ENCODE measurements at places on chromosomes 4 and X.

DNA sequence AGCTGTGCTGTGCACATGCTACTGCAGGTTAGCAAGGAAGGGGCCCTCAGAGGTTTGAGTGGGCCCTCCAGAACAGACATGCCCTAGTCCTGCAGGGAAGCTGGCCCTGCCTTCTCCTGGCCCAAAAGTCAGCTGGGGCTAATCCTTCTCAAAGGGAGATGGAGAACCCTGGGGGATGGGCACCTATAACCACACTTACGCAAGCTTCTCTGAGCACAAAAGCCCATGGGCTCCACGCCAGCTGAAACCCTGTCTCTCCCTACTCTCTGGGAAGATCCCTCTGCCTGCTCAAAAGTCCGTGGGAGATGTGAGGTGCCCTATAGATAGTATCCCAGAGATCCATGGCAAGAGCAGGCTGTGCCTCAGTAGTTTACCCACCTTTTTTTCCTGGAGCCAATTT lies 58.9 kb upstream of the DKK2 start:
- no peak for DNase-seq

- DNase-seq, result no peak
Measured at GRCh38 chrX:105945266-105945665, 93.3 kb downstream of the SERPINA7 start.

GRCh38 chr4:73161527-73162185 lies 92.1 kb upstream of the COX18 start:
- no peak for DNase-seq

DNA sequence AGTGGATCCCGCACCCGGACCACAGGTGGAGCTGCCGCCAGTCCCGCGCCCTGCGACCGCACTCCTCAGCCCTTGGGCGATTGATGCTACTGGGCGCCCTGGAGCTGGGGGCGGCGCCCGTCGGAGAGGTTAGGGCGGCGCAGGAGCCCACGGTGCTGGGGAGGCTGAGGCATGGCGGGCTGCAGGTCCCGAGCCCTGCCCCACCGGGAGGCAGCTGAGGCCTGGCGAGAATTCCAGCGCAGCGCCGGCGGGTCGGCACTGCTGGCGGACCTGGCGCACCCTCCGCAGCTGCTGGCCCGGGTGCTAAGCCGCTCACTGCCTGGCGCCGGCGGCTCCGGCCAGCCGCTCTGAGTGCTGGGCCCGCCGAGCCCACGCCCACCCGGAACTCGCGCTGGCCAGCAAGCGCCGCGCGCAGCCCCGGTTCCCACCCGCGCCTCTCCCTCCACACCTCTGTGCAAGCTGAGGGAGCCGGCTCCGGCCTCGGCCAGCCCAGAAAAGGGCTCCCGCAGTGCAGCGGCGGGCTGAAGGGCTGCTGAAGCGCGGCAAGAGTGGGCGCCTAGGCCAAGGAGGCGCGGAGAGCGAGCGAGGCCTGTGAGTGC lies 1256.5 kb downstream of the STIM2 start:
- no peak for DNase-seq

- peak; percentile 92 for DNase-seq
Measured at GRCh38 chr4:46844325-46844917, 64.6 kb downstream of the COX7B2 start.

DNA sequence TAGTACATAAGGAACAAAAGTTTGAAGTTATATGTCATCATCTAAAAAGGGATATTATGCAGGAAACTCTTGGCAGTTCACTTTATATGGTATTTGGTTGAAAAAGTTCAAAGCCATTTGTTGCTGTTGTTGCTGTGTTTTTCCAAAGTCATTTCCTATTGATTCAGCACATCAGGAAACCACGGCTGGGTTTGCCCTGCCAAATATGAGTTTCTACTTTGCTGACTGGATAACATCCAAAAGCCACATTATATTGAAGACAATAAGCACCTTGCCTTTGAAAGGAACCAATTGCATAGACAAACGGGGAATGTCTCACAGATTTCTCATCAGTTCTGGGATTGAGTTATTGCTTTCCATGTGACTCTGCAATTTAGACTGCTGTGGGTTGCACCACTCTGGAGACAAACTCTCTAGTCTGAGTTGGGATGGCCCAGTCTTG lies 206.1 kb downstream of the SLC39A8 start:
- no peak for DNase-seq

- DNase-seq, result no peak
Measured at GRCh38 chr4:10395971-10396580, 61.1 kb downstream of the ZNF518B start.

- DNase-seq, result peak; percentile 61
Measured at GRCh38 chr4:81919223-81919622, 447.5 kb upstream of the RASGEF1B start.

GRCh38 chr4:1112174-1112820 lies 1.1 kb downstream of the RNF212 start:
- DNase-seq, result no peak

DNA sequence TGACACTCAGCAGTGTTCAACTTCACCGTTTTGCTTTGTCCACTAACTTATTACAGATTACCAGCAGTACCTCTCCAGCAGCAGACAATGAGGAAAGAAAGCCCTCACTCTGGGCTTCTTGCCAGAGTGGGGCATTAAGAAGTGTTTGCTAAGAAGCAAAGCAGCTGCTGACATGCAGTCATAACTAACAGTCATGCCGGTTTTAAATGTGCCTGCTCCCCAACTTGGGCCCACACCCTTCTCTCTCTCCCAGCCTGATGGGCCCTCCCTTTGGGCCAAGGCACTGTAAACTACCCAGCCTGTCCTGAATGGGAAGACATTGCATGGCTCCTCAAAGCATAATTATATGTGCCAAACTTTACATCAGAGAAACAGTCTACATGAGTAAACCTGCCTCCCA lies 54.6 kb upstream of the HHIP start:
- DNase-seq, result peak; percentile 32

GRCh38 chr4:168212656-168213055 lies 105.9 kb downstream of the DDX60 start:
- peak; percentile 9 for DNase-seq

GRCh38 chrX:42837747-42838146 lies 59.8 kb upstream of the PPP1R2C start:
- DNase-seq, result no peak

DNA sequence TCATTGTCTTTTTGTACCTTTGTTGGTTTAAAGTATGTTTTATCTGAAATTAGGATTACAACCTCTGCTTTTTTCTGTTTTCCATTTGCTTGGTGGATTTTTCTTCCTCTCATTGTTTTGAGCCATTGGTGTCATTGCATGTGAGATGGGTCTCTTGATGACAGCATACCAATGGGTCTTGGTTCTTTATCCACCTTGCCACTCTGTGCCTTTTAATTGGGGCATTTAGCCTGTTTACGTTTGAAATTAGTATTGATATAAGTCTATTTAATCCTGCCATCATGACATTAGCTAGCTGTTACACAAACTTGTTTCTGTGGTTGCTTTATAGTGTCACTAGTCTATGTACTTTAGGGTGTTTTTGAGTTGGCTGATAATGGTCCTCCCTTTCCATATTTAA lies 145.7 kb downstream of the GUCY2F start:
- DNase-seq, result no peak

DNA sequence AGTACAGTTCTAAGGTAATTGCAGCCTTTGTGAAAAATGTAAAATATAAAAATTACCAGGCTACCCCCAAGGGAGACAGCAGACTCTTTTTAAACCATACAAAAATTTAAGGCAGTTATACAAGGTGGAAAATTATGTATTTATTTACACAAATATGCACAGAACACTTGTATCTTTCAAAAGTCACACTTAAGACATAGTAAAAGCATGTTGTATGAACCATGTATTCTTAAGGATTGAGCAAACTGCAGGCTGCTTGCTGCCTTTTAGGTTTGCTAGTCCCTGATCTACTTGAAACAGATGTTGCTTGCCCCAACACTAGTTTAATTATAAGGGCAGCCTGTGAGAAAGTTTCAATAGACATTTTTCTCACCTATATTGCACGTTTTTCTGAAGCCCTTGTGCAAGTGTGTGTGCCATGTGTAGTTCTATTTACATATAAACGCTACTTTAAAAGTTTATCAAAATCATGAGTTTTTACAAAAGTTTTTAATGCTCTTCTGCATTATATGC lies 72.8 kb downstream of the PRSS12 start:
- DNase-seq, result no peak

DNA sequence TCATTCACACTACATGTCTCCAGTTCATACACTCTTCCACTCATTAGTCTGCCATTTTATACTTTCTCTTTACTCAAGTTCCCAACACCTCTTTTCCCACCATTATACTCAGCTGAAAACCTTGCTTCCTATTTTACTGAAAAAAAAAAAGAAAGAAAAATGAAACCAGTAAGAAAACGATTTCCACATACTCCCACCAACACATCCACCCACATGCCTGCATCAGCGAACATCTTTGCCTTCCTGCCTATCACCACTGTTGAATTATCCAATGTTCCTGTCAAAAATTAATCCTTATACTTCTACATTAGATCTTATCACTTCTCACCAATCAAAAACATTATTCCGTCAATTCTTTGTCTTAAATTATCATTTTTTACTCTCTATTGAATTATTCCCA lies 188.1 kb upstream of the FAM241A start:
- no peak for DNase-seq

- DNase-seq, result no peak
Measured at GRCh38 chr4:57131849-57132742, 21.9 kb upstream of the IGFBP7 start.

- DNase-seq, result no peak
Measured at GRCh38 chrX:6505960-6506359, 29.0 kb downstream of the VCX3A start.

- no peak for DNase-seq
Measured at GRCh38 chr4:123924536-123924935, 527.9 kb downstream of the SPRY1 start.

DNA sequence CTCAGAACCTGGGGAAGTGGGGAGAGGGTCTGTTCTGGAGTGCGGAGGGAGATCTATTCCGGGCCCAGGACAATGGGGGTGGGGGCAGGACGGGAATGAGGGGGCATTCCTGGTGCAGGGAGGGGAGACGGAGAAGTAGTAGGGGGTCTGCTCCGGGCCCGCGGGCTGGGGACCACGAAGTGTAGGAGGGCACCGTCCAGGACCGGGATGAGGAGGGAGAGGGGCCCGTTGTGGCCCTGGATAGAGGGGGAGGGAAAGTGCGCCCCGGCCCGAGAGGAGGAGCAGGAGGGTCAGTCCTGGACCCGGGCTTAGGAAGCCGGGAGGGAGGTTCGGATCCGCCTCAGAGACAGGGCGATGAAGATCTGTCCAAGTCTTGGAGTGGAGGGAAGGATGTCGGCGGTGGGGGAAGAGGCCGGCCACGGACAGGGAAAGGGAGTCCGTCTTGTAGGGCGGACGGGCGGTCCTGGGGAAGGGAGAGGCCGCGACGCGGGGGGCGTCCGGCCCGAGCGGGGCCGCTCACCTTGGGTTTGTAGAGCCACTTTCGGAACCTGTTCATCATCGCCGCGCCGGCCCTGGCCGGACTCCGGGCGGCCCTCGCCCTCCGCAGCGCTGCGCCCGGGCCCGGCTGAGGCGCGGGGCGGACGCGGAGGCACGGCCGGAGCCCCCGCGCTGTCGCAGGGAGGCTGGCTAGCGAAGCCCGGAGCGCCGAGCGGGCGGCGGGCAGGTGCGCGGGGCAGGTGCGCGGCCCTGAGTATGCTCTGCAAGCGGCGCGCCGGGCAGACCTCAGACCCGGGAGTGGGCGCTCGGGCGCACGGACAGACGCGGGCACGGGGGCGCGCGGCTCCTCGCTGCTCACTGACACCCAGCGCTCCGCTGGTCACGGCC lies at the start of gene ZFYVE28:
Gene ZFYVE28 (minus strand): TSS at position 881 of the 885 bp plus-strand sequence. CDS start 322 bp downstream, at position 559.
- peak; percentile 48 for DNase-seq

DNA sequence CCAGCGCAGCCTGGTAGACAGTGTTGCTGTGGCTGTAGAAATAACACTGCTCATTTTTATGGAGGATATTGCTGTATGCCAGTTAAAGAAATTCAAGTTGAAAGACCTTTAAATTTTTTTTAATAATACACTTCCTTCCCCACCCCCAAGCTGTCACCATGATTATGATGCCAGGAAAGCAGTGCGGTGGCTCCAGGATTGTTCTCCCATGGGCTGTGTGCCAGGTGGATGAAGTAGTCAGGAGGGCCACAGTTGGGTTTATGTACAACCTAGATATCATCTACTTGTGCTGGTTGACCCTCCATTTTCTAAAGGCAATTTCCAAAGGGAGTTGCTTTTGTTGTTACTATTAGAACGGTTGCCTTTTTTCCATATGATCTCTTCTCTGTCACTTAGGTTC lies 136.6 kb downstream of the AFF1 start:
- DNase-seq, result no peak

DNA sequence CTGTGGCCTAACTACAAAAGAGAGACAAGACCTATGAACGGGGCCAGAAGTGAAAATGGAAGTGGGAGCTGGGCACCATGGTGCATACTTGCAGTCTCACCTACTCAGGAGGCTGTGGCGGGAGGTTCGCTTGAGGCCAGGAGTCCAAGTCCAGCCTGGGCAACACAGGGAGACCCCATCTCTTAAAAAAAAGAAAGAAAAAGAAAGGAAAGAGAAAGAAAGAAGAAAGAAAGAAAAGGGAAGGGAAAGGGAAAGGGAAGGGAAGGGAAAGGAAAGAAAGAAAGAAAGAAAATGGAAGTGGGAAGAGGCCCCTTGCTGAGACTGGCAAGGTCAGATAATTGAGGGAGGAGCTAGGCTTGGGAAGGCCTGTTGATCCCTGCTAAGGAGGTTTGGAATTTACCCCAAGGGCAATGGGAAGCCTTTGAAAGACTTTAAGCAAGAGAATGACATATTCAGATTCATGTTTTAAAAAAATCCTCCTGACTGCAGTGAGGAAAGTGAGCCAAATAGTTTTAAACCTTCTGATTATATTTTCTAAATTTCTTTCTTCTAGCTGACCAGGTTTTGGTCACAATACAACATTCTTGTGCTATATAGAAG lies 17.7 kb upstream of the HERC5 start:
- no peak for DNase-seq

- DNase-seq, result no peak
Measured at GRCh38 chr4:123652476-123652875, 255.9 kb downstream of the SPRY1 start.

DNA sequence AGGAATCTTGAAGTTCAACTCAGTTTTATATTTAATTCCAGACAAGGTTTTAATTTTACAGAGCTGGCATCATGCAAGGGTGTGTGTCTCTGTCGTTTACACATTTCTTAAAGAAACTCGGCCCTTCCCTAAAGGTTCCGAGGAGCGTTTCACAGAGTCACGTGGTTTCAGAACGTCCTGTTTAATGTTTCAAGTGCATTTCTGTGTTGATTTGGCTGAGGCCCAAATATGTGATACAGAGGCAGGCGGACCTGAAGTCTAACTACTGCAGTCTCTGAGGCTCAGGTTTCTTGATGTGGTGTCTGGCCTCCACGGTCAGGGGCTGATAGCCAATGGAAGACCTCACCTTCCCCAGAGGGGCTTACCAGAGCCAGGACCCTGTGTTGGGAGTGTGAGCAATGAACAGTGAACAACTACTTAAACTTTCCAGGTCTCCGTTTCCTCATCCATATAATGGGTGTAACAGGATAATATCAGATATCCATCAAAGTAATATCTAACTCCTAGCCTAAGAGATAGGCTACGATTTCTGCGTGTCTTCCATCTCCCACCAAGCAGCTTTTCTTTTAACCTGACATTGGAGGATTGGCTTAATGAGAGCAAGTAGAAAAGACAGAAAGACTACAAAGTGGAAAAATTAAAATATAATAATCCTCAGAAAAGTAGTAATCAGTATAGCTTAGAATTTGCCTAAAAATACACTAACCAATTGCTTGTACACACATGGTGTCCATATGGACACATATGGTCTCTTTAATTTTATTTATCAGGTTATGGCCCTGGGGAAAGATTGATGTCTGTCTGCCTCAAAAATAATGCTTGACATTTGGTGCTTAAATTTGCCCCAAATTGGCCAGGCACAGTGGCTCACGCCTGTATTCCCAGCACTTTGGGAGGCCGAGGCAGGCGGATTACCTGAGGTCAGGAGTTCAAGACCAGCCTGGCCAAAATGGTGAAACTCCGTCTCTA lies 50.0 kb upstream of the TRIM2 start:
- peak; percentile 73 for DNase-seq

All from OCI-M1 (cell line).